ENCODE measurements at places on chromosomes 12 and 14. TPM values are rescaled to one million over a fixed set of nuclear protein-coding genes. Genes with fewer than 3 reads are reported as not detected.

DNA sequence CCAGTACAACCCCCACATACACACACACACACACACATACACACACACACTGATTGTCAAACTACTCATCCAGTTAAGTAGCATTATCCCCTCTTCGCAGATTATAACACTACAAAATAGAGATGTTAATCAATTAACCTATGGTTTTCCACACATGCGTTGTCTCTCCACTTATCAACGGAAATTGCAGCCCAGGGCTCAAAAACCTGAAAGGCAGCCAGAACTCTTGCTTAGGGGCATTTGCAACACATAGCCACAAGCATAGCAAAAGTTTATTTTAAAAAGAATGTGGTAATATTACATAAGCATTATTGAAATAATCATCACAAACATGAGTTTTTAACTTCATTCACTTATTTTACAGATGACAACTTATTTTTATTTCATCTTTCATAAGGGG is 265.8 kb downstream of the SLC16A7 start:
- DNase-seq = no peak

GRCh38 chr12:28535216-28535615 is 345.0 kb downstream of the CCDC91 start:
- no peak for DNase-seq

DNA sequence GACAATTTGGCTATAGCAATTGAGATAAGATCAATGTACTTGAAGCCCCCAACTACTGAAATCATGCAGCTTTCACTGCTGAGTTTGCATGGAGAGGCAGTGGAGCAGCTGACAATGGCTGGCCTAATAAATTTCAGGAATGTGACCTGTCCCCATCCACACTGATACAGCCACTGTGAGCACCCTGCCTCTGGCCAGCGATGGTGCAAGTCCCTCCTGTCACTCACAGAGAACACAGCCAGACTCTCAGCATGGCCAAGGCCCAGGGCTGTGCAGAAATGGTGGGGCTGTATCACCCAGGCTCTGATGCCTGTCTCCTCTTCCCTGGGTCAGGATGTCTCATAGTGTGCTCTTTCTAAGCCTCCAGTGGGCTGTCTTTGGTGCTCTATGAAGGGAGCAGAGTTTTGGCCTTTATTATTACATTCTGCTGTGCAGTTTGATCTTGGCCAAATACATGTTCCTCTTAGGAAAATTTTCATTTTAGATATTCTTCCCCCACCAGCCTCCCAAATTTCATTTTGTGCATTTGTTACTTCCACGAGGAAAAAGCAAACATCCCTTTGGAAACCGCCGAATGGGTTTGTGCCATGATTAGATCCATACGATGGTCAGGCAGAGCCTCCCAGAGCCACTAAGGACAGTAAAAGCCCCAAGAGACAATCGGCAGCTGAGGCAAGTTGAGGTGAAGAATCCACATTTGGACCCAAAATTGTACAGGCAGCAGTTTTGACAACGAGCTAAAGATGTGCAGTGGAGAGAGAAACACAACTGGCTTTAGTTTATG is 85.1 kb upstream of the WSCD2 start:
- DNase-seq = no peak

DNA sequence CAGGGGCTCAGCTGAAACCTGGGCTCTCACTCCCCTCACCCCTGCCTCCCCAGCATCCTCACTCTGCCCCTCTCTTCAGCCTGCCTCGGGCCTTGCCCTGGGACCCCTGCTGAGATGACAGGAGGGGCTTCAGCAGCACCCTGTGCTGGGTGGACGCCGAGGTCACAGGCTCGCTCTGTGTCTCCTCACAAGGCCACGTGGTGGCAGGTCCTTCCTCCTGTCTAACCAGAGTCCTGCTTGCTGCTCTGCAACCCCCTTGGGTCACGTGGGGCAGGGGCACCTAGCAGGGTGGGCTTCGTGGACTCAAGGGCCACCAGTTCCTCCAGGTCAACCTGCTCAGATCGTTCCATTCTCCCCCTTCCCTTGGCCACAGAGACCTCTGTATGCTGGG is 90.4 kb downstream of the TMEM121 start:
- no peak for DNase-seq

GRCh38 chr12:4276524-4277204 is 3.1 kb downstream of the CCND2 start:
- DNase-seq = peak; percentile 89

DNA sequence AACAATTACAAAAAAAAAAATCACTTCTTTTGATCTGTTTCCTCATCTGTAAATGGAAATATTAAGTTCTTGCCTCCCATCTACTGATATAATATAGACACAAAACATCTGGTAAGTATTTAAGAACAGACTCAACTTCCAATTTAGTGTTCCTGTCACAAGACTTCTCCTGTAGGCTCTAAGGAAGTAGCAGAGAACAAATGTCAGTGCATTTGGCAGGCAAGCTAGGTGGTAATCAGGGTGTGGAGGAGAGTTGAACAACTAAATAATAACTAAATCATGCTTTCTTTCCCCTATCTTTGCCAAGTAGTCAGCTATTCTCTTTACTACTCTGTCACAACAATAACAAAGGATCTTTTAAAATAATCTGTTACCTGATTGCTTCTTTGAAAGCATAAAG is 22.1 kb downstream of the BAZ1A start:
- DNase-seq = no peak

GRCh38 chr14:34845869-34846268 is 29.3 kb downstream of the BAZ1A start:
- DNase-seq = no peak

CDKL1 gene
- total RNA-seq = 6.8 TPM

SOAT2 gene
- not detected for total RNA-seq

PRIMA1 gene
- 0.48 TPM for total RNA-seq

Measured in uterus (tissue), 4 donors.